ENCODE measurements at places on chromosomes 3 and 15. TPM values are rescaled to one million over a fixed set of nuclear protein-coding genes. Genes with fewer than 3 reads are reported as not detected.

Gene ECE2
- not detected for total RNA-seq

Gene P2RY14
- not detected for total RNA-seq

Gene SCAMP2
- total RNA-seq = 94.1 TPM

Gene SPESP1
- 4.8 TPM for total RNA-seq

Gene FILIP1L
- 28.5 TPM for total RNA-seq

Gene FOXL2
- not detected for total RNA-seq

Gene SLC12A1
- not detected for total RNA-seq

Gene ARRDC4
- total RNA-seq = 30.5 TPM

Gene TF
- 1.4 TPM for total RNA-seq

Gene SLC24A1
- total RNA-seq = 6.4 TPM

Gene APBA2
- 11.7 TPM for total RNA-seq

Gene FAM98B
- 2.6 TPM for total RNA-seq

Gene GABRR3
- total RNA-seq = not detected

Gene THPO
- not detected for total RNA-seq

Gene NRG4
- total RNA-seq = not detected

Gene PLSCR2
- not detected for total RNA-seq

Gene GUCA1C
- not detected for total RNA-seq

Gene SYNPR
- not detected for total RNA-seq

Gene CD200
- 39.3 TPM for total RNA-seq

Gene CHAC1
- total RNA-seq = 33.9 TPM

Gene PRICKLE2
- 22.9 TPM for total RNA-seq

Gene PATL2
- not detected for total RNA-seq

Gene SLC7A14
- 0.60 TPM for total RNA-seq

Gene CHRM5
- under 0.01 TPM for total RNA-seq

Gene CCK
- total RNA-seq = not detected

Gene CCDC12
- 23.2 TPM for total RNA-seq

Gene ZNF860
- total RNA-seq = 0.26 TPM

Gene IQCF5
- total RNA-seq = not detected

Gene FXR1
- 110 TPM for total RNA-seq

Gene NME9
- total RNA-seq = not detected

Gene RPN1
- 241 TPM for total RNA-seq

Gene PTH1R
- total RNA-seq = 11.8 TPM

All from pericardium fibroblast (primary cell).